Right renal cortex interstitium (tissue), 3 donors: ENCODE measurements at places on chromosomes 12 and 14.

DNA sequence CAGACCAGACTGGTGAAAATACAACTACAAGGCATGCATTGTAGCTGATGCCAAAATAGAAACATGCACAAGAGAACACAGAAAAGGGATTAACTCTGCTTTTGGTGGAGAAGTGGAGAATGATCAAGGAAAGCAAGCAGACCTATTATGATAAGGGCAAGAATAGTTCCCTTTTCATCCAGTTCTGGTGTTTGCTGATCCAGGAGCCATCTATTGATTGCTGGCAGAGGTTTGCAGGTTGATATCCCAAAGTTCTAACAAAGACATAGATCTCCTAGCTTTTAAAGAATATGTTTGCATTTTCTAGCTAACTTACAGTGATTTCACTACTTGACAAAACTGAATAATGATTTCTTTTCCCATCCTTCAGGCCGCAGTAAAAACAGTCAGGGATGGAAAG lies 166.2 kb upstream of the CDKN3 start:
- DNase-seq = no peak

- DNase-seq = no peak
Measured at GRCh38 chr12:69703146-69703642, 4.1 kb upstream of the BEST3 start.

GRCh38 chr12:105485321-105485910 lies 154.9 kb downstream of the C12orf75 start:
- no peak for DNase-seq

DNA sequence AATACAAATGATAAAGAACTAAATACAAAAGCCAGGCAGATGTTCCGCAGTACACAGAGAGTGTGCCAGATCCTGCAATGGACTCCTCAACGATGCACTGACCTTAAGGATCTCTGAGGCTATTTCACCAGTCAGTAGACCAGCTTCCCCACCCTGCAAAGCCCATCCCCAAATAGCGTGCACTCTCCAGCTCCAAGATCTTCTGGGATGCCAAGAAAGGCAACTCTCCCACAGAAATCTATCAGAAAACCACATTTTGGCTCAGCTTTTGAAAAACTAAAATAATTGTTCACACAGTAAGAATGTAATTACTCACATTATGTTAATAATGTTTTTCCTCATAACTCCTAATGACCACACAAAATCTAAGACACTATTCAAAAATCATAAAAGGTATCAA lies 90.4 kb downstream of the PPP2R5E start:
- no peak for DNase-seq

- DNase-seq = no peak
Measured at GRCh38 chr12:49705479-49706134, 1.6 kb downstream of the FMNL3 start.
